Thymus (tissue), 14 donors: ENCODE measurements at places on chromosomes 7 and 10. TPM values are rescaled to one million over a fixed set of nuclear protein-coding genes. Genes with fewer than 3 reads are reported as not detected.

TAS2R5 gene
- 0.57 TPM for total RNA-seq

NPY4R gene
- total RNA-seq: 0.05 TPM

DOCK4 gene
- total RNA-seq: 3.5 TPM

ZNF488 gene
- 0.24 TPM for total RNA-seq

CPSF4 gene
- total RNA-seq: 19.0 TPM

PRSS37 gene
- total RNA-seq: 0.47 TPM

POU6F2 gene
- total RNA-seq: 0.05 TPM

UPK3B gene
- total RNA-seq: 0.33 TPM

SPAM1 gene
- not detected for total RNA-seq

WNT2 gene
- 0.24 TPM for total RNA-seq

AGR2 gene
- total RNA-seq: 1.7 TPM

DNA sequence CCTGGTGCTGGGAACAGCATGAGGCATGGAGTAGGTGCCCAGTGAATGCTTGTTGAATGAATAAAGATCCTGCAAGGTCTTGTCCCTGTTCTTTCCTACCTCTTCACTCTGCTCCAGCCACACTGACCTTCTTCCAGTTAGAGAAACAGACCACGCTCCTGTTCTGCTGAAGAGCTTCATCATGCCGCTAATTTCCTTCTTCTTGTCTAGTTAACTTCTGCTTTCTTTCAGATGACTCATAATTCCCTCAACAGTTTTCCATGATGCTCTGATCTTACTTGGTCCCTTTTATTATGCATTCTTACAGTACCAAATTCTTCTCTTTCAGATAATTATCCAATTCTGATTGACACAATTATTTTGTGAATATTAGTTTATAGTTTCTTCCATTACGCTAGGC, 59.5 kb upstream of the C1QL3 start:
- DNase-seq: no peak

DNA sequence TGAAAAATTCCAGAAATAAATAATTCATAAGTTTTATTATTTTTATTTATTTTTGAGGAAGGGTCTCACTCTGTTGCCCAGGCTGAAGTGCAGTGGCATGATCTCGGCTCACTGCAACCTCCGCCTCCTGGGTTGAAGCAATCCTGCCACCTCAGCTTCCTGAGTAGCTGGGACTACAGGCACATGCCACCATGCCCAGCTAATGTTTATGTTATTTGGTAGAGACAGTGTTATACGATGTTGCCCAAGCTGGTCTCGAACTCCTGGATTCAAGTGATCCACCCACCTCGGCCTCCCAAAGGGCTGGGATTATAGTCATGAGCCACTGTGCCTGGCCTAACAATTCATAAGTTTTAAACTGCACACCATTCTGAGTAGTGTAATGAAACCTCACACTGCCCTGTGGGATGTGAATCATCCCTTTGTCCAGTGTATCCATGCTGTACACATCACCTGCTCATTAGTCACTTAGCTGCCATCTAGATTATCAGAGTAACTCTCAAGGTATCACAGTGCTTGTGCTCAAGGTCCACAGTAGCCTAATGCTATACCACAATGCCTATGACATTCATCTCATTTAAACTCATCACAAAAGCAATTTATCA, 17.9 kb downstream of the RTKN2 start:
- DNase-seq: no peak

DNA sequence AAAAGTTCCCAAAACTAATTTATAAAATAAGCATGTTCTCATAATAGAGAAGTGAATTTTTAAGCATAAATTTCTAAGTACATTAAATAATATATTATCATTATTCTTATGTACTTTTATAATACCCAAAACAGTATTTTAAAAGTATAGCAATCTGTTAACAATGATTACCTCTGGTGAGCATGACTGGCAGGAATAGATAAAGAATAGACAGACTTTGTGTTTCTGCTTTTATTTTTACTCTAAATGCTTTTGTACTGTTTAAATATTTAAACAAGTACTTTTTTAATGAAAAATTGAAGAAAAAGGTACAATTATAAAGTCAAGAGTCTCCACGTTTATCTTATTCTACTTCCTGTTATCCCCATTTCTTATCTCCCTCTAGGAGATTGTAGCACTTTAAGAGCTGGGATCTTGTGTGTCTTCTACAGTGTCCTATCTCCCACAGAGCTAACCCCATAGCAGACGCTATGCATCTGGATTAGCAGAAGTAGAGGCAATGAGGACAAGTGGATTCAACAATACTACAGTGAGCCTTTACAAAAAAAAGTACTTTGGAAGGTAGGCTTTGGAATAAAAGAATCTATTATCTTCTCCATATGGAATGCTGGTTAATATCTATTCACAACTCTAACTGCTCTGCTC, 42.9 kb downstream of the IDE start:
- no peak for DNase-seq

- DNase-seq: no peak
Measured at GRCh38 chr10:89118091-89118490, 89.0 kb downstream of the CH25H start.

DNA sequence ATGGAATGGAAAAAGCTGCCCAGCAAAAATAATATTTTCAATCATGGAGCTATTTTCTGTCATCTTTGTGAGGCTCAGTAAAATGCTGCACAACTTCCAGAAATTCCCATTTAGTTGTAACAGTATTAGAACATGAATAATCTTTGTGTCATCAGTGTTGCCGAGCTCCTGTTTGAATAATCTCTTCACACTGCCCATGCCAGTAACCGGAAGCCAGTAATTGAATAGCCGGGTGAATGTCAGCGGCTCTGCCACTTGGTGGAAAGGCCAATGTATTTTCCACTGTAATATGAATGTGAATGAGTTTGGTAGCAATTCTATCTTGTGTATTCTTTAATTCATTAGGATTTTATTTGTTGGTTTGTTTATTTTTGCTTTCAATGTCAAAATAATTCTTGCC, 172.5 kb upstream of the INSYN2A start:
- no peak for DNase-seq

DNA sequence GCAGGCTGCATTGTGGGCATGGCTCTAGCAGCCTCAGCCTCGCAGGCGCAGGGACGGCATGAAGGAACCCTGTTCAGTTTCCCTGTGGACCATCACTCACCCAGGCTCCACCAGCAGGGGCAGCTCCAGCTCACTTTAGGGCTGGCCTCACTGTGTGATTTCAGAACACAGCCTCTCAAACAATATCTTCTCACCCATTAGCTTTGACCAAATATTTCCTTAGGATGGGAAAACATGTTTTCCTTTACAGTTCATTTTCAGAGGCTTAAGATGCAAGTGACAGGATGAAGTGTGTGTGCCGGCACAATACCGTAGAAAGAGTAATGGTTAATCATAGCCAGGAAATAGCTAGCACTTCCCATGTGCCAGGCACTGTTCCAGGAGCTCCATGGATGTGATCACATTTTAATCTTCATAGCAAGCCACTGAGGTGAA, 58.2 kb downstream of the LANCL2 start:
- no peak for DNase-seq

- no peak for DNase-seq
Measured at GRCh38 chr7:91378131-91378530, 113.9 kb downstream of the FZD1 start.

DNA sequence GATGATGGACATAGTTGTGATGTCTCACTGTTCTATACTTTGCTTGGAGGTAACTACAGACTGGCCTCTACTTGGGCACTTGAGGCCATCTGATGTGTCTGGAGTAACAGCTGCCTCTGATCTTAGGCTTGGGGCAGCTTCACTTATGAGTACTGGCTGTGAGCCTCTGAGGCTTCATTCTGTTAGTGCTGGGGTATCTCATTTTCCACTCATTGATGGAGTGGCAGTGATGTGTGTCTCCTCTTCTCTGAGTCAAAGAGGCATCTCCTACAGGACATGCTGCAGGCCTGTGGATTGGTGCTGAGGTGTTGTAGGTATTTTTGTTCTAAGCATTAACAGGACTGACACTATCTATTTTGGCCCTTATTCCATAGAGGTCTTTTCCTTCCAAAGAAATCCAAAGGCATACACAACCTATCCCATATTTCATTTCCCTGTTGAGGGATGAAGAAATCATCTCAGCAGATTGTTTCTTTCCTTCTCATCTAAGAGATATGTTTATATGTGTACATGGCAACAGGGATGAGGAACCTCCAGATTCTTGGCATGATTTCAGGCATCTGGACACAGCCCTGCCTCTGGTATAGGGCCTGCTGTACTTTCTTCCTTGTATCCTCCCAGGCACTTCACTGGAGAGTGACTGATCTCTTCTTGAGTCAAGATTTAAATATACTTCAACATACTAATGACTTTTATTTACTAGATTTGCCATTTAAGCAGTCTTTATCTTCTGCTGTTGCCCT, 65.7 kb upstream of the NOBOX start:
- no peak for DNase-seq

DNA sequence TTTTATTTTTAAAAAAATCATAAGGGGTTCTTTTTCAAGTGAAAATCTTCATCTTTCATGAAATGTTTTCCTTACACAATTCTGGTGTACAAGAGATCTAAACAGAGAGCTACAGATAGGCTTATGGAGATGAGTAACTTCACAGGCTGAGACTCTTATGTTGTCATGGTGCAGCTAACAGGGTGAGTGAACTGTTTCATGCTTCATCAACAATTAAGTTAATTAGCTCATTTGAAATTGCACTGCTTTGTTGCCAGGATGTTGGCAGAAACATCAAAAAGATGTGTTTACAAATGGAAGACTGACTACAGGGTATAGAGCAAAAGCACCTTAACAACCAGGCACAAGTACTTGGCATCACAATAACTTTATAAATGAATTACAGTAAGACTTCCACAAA, 230.8 kb downstream of the FOXP2 start:
- no peak for DNase-seq

GRCh38 chr7:31082017-31082416, 29.9 kb downstream of the ADCYAP1R1 start:
- DNase-seq: no peak

- no peak for DNase-seq
Measured at GRCh38 chr7:83873459-83873858, 224.5 kb upstream of the SEMA3E start.

- DNase-seq: no peak
Measured at GRCh38 chr10:122288917-122289316, 17.8 kb downstream of the BTBD16 start.

DNA sequence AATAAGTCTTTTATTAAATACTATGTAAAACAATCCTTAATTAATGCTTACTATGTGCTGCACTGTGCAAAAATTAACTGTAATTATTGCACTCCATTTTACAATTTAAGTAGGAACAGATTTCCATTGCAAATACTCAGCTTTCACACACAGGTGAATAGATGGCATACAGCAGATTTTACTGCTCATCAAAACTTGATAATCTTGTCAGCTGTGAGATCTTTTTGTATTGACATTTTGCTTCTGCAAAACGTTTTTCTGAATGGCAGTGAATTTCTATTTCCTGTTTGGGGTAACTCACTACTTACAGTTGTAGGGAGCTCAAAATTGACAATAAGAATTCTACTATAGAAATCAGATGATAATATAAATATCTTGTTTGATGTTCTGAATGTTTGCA, 220.0 kb upstream of the MAGI2 start:
- no peak for DNase-seq

GRCh38 chr7:43559171-43559945, 23.6 kb upstream of the STK17A start:
- DNase-seq: no peak

- DNase-seq: no peak
Measured at GRCh38 chr10:103140469-103140868, 52.6 kb downstream of the NT5C2 start.

GRCh38 chr10:99497343-99498025, 35.3 kb upstream of the NKX2-3 start:
- no peak for DNase-seq

DNA sequence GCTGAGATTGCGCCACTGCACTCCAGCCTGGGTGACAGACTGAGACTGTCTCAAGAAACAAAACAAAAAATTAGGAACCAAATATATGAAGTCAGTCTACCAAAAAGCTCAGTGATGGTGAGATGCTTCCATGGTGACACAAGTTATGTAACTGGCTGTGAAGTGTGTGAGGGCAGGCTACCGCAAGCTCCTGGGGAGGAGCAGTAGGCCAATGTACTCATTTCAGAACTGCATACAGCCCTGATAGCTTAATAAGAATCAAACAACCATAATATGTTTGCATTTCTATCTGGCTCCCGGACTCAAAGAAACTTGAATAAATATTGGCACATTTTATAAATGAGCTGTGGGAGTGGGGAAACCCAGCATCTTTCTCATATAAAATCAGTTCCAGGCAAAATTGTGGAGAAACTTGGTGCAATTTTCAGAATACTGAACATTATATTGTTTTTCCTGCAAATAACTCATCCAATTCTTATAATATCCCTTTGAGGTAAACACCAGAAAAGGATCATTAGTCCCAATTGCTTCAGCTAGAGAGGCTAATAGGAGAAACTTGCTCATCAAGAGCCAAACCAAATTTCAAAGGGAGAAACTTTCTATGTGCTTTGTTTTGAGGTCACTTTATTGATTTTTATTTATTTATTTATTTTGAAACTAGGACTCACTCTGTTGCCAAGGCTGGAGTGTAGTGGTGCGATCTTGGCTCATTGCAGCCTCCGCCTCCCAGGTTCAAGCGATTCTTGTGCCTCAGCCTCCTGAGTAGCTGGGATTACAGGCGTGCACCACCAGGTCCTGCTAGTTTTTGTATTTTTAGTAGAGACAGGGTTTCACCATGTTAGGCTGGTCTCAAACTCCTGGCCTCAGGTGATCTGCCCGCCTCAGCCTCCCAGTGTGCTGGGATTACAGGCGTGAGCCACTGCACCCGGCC, 127.0 kb downstream of the SORCS1 start:
- no peak for DNase-seq

DNA sequence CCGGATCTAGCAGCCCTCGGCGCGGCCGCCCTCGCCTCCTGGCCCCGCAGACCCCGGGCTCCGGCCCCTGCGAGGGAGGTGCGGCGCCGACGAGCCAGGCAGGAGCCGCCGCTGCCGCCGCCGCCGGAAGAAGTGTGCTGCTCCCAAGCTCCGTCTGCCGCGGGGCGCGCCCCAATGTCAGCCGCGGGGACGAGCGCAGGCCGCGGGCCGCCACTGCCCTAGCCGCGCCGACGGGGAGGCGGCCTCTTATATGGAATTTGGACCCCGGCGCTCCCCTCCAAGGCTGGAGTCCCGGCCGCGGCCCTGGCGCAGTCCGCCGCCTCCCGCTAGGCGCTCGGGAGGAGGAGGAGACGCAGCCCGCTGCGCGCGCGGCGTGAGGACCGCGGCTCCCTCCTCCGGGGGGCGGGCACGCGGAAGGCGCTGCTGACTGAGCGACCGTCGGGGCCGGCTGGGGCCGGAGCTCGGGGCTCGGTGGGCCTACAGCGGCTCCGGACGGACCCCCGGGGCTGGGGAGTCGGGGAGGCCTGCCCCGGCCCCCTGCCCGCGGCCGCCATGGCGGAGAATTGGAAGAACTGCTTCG, at the start of gene TRIM8:
Gene TRIM8 (plus strand): TSS at position 414 of the 580 bp plus-strand sequence. CDS start 139 bp downstream, at position 553.
- peak; percentile 76 for DNase-seq

DNA sequence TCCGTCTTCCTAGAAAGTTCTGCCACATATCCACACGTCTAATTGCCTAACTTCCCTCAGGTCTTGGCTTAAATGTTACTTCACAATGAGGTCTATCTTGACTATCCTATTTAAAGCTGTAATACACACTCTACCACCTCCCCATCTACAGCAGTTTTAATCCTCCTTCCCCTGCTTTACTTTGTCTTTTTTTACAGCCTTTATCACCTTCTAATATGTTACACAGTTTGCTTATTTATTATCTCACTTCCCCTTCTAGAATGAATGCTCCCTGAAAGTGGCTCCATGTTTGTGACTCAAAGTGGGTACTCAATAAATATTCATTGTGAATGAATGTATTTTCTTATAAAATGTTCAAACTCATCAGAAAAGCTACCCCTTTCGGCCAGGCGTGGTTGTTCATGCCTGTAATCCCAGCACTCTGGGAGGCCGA, 13.6 kb upstream of the MICU1 start:
- no peak for DNase-seq

- DNase-seq: no peak
Measured at GRCh38 chr10:14670551-14671240, 104.0 kb downstream of the FAM107B start.
